Left lobe of liver (tissue), 2 donors: ENCODE measurements at places on chromosomes 1 and 21.

DNA sequence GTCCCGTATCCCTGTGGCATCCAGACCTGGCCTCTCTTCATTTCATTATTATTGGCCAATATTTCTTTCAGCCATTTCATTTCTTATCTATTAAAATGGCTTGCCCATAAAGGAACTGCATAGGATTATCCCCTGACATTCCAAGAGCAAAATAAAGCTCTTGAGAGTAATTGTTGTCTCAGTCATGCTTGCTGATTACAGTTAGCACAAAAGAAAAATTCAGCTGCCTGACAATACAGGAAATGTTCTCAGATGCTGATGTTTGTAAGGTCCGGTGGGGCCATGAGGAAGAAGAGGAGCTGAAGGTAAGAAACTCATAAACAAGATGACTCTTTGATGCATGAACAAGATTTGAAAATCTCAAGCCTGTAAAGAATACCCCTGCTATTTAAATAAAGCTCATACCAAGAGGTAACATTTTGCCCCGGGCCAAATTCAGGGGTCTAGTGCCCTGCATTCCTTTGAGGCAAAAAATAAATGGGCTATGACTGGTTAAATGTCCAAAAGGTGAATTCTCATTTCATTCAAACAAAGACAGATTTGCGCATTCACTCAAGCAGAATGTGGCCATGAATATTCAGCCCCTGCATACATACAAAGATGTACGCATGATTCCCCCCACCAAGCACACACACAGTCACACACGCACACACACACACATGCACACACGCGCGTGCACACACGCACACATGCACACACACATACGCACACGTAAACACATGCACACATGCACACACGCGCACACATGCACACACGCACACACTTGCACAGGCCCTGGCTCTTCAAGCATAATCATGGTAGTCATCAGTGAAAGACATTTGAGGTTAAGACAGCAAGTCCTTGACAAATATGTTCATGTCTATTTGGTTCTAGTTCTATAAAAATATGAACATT is 44.8 kb downstream of the KCNJ15 start:
- DNase-seq, result no peak

GRCh38 chr1:83857103-83857502 is 141.8 kb downstream of the TTLL7 start:
- no peak for DNase-seq

DNA sequence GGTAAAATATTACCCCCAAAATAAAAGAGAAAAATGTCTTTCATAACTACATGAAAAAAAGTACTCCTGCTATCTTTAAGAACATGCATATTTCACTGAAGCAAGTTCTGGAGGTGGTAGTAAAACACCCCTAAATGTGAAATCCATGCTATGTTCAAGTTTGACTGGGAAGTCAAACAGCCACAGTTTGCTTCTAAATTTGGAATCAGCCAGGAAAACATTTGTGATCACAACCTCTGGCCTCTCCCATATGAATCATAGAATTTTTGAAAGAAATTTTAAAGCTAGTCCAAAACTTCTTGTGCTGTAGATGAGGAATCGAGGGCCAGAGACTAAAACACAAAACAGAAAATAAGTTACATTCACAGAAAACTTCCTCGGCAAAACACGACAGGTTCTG is 6.6 kb downstream of the SORT1 start:
- DNase-seq, result no peak

- DNase-seq, result no peak
Measured at GRCh38 chr1:12594966-12595756, 22.8 kb downstream of the DHRS3 start.

DNA sequence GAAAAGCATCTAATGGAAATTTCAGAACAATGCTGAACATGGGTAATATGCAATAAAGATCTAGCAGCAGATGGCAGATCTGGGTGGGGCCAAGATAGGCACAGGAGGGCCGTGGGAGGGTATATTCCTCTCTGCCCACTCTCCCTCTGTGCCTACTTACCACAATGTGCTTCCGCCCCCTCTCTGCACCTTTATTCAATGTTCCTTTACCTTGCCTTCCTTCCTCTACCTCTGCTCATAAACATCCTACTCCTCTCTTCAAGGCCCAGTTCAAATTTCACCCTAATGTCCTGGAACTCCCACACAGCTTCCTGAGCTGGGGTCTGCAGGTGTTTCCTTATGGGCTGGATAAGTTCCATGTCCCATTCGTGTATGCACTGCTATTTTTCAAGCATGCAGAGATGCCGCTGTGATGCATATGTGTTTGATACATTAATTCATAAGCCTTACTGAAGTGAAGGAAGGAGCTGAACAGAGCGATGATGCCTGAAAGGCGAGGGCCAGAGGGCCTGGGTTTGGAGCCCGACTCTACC is 65.6 kb upstream of the EDEM3 start:
- DNase-seq, result no peak

GRCh38 chr1:176494436-176494835 is 31.5 kb downstream of the PAPPA2 start:
- DNase-seq, result no peak

DNA sequence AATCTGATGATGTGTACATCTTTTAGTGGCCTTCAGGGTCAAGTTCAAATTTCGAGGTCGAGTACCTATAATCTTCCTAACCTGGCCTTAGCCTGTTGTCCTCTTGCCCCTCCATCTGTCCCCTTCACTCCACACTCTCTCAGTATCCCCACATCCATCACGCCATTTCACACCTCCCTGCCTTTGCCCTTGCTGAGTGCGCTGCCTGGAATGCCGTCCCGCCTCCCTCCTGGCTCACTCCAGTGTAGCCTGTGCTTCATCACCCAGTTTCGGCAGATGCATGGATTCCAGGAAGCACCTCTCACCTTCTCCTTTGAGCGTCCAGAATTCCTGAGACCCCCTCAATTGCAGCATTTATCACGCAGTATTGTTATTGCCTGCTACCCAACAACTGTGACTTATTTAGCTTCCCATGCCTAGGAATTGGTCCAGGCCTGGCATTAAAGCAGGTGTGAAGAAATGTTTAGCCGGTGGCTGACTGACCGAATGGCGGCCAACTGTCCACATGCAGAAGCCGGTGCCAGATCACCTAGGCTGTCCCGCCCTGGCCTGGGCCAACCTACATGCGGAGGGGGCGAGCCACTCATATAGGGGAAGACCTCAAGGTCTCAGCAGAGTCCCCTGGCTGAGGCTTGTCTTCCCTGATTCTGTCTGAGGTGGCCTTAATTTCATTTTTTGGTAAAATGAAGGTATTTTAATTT is 34.5 kb downstream of the MYOM3 start:
- no peak for DNase-seq

- DNase-seq, result no peak
Measured at GRCh38 chr1:64363111-64363510, 106.8 kb upstream of the CACHD1 start.

DNA sequence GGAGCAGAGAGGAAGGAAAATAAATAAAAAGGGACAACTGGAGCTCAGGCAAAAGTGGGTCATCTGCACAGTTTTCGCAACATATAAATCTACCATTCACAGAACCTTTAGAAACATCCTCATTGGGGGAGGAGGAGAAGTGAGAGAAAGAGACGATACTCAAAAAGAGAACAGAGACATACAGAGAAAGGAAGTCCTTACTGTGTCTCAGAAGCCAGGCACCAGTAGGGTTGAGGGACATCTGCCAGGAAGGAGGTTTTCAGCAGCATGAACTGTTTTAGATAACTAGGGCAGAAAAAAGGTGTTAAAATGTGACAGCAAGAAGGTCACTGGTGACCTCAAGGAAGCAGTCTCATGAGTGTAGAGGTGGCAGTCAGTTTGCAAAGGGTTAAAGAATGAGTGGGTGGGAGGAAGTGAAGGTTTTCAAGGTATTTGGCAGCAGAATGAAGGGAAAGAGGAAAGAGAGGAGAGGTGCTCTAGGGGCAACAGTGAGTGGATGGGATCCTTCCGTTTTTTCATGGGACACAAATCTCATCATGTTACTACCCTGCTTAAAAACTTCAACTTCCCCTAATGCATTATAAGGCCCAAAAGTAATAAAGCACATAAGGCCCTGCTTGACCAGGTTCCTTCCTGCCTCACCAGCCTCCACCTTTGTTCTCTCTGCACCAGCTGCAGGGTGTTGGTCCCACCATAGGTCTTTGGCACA is 9.5 kb downstream of the JAK1 start:
- DNase-seq, result no peak

GRCh38 chr21:41321211-41321907 is 4.8 kb downstream of the FAM3B start:
- DNase-seq, result no peak

GRCh38 chr1:77506771-77507170 is 175.7 kb downstream of the ZZZ3 start:
- no peak for DNase-seq

- DNase-seq, result no peak
Measured at GRCh38 chr1:220696863-220697231, 6.7 kb downstream of the C1orf115 start.

GRCh38 chr1:210293171-210293607 is 35.5 kb upstream of the HHAT start:
- DNase-seq, result no peak

DNA sequence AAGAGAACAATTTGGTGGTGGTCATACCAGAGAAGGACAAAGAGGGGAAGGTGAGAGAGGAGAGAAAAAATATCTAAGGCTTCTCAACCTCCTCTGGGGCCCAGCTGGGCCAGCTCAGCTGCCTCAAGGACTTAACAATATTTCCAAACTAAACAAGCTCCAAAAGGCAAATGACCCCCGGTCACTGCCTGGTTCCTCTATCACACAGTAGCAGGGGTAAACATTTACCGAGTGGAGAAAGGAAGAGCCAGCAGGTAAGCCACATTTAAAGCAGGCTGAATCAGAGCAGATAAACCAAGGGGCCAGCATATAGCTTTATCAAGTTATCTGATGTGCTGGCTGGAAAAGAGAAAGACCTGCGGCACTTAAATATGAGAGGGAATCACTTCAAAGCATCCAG is 102.1 kb downstream of the KCND3 start:
- DNase-seq, result peak; percentile 80

DNA sequence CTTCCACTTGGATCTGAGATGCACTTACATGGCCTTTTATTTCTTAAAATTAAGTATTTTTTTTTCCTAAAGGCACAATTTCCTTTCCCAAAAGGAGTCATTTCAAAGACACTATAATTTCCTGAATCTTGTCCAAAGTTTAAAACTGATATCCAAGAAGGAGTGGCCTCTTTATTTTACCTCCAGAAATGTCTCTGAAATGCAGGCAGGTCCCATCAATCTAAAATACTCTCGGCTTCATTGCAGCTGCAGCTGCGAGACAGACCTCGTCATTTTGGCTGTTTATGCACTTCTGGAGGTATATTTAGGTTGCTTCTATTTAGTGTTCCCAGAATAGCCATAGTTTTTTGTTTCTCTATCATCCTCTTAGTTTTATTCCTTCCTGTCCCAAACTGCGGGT is 172.7 kb upstream of the COA6 start:
- no peak for DNase-seq

GRCh38 chr1:65209005-65209885 is 61.2 kb downstream of the AK4 start:
- DNase-seq, result no peak

GRCh38 chr1:198187973-198188588 is 31.3 kb downstream of the NEK7 start:
- no peak for DNase-seq

DNA sequence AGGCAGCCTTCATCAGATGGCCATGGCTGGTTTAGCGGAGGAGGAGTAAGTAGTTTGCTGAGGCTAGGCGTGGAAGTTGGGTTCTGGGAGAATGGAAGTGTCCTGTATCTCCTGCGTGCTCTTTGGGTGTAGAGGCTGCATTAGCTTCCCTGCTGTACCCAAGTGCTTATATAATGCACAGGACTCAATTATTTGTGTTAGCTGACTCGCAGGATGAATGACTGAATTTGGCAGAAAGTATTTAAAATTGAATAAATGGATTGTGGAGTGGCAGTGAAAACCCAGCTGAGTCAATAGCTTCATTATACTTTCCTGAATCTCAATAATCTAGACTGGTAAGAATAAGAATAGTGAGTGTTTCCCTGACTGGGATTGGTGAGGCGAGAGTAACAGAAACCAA is 13.8 kb downstream of the DNTTIP2 start:
- no peak for DNase-seq
